MM.1S (cell line): ENCODE measurements at places on chromosomes 12 and 14.
A peak's percentile ranks its signal among the peaks of the same experiment; 100 is the strongest.

GRCh38 chr14:52059649-52060048 is 9.2 kb downstream of the NID2 start:
- DNase-seq, result no peak

GRCh38 chr14:22434901-22435550 is 154.0 kb downstream of the DAD1 start:
- no peak for DNase-seq

GRCh38 chr14:99137913-99138571 is 134.0 kb downstream of the BCL11B start:
- DNase-seq, result peak; percentile 10

- no peak for DNase-seq
These were observed 97.8 kb downstream of the HMGA2 start for GRCh38 chr12:65922077-65922476.

GRCh38 chr12:23556661-23557060 is 392.8 kb downstream of the SOX5 start:
- no peak for DNase-seq

DNA sequence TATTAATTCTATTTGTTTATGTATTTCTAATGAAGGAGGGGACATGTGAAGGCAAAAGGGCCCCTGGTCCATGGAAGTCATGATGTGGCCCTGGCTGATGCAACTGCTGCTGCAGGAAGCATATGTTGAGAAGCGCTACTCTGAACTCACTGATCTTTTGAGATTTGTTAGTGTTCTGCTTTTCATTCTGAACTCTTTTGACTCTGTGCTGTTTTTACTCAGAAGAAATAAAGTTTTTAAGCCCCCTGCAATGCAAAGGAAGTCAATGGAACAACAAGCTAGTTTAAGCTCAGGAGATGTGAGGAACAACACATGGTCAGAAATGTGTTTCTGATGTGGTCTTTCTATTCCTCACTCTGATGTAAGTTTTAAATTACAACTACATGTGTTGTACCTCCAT is 88.9 kb upstream of the BTG1 start:
- no peak for DNase-seq

DNA sequence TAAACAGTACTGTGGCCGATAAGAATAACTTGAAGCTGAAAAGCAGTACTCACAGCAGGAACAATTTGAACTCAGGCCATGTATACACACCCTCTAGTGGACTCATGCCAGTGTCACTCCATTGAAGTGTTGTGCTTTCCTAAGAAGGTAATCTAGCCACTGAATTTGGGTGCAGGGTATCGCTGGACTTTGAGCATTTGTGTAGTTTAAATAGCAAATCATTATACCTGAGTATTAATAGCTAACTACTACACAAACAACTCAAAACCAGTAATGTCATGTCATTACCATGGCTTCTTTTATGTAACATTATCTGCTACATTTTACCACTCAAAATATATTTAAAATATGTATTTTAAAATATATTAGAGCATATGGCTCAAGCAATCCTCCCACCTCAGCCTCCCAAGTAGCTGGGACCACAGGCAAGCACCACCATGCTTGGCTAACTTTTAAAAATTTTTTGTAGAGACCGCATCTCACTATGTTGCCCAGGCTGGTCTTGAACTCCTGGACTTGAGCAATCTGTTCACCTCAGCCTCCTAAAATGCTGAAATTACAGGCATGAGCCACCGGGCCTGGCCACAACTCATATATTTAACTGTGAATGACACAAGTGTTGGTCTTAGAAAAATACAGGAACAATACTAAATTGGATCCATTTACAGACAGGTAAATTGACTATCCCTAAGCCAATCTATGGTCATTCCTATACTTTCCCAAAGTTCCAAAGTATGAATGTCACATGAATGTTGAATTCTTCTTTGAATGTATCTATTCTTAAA is 25.6 kb upstream of the ARID4A start:
- DNase-seq, result no peak

DNA sequence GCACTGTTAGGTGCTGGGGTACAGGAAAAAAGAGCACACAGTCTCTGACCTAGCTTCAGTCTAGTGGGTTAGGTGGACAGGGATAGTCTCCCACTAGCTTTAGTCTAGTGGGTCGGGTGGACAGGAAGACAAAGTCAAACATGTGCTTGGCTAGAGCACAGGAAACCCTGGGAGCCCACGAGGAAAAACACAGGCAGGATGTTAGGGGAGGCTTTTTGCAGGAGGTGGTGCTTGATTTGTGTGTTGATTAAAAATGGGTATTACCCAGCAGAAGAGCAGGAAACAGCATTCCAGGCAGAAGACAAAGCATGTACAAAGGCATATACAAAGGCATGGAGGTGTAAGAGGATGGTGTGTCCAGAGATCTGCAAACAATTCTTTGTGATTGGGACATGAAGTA is 23.3 kb downstream of the SLC38A2 start:
- no peak for DNase-seq

DNA sequence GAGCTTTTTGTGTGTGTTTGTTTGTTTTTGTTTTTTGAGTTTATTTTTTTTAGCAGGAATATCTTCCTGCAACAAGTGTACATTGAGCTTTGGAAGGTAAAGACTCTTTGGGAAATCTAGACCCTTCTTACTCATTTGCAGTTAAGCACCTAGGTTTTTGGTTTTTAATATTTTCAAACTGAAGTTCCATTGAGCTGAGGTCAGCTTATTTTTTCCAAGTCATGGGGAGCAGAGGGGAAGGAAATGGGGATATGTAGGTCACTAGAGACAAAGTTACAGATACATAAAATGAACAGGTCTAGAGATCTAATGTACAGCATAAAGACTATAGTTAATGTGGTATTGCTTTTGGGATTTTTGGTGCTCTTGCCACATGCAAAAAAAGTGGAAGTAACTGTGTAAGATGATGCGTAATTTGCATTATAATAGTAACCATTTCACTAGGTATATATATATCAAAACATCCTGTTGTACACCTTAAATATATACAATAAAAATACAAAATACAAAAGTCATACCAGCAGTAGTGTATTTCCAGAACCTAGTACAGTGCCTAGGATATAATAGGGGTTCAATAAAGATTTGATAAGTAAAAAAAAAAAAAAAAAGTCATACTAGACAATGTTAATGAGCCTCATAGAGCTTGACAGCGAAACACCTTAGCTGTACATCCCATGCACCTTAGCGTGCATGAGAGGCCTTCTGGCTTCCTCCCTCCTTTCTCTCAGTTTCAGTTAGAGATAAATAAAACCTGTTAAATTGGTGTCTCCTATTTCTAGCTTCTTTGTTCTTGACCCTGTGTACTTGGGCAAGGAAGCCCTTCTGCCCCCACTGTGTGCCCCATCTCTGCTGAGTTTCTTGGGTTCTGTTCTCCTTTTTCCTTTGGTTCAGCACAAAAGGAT is 22.7 kb downstream of the CGRRF1 start:
- peak; percentile 69 for DNase-seq

GRCh38 chr12:61798778-61799177 is 461.4 kb upstream of the USP15 start:
- no peak for DNase-seq

- DNase-seq, result no peak
These were observed 34.8 kb downstream of the IRF2BPL start for GRCh38 chr14:76993752-76994151.

DNA sequence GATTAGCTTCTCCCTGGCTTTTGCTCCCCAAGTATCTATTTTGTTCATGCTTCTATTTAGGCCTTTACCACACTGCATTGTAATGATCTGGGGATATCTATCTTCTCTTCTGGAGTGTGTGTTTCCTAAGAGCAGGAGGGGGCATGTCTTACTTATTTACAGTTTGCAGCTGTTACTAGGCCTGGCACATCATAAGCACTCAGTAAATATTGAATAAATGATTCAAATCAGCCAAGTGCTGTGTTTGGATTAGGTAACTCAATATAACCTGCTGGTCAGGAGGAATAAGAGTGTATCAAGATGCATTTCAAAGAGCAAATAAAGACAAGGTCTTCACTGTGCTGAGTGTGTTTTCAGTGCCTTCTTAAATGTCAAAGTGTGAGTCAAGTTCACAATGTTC is 186.1 kb downstream of the FOXG1 start:
- no peak for DNase-seq

- no peak for DNase-seq
These were observed 60.0 kb upstream of the FBXO33 start for GRCh38 chr14:39492267-39492666.

DNA sequence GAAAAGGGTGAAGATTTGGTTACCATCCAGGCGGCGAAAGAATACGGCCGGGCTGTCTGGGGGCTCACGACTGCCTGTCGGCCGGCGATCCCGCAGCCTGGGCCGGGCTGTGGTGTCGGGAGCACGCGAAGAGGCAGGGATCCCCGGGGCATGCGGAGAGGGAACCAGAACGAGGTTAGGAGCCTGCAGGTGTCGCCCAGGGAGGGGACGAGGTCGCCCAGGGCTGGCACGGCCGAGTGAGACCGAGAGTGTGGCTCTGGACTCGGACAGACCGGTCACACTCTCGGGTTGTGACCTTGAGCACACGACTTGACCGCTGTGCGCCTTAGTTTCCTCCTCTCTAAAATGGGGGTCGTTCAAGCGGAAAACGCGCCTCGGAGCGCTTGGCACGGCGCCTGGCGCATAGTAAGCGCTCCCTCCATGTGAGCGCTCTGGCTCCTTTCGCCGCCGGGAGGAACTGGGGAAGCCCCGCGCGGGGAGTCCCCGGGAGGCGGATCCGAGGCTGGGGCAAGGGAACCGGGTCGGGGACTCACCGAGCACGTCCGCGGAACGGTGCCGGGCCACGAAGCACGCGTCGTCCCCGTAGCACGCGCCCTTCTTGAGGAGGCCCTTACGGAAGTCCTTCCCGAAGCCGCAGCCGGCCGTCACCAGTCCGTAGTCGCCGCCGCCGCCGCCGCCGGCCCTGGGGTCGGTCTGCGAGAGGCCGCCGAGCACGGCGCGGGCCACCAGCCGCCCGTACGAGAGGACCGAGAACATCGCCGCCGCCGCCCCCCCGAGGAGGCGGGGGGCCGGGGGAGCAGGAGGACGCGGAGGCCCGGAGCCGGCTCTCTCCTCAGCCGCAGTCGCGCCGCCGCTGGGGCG is 612 bp downstream of the PPTC7 start:
- peak; percentile 26 for DNase-seq

DNA sequence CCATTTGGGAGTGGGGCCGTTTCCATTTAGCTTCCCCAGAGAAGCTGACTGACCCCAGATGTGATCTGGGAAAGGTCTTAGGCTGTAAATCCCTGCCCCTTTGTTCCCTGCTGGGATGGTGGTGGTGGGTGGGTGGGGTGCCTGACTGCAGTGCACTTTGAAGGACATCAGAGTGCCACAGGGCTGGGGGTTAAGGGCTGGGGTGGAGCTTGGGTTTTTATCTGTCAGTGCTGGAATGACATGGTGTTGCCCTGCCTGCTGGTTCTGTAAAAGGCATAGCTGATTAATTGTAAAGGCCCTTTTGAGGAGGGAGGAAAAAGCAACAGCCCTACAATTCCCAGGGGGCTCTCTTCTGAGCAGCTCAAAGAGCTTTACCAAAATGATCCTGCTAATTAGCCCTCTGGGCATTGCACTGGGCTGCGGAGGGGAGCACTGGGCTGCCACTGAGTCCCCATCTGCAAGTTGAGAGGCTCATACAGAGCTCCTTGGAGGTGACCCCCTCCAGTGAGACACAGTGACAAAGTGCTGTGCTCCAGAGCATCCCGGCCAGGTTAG is 21.1 kb downstream of the PLEKHG3 start:
- DNase-seq, result no peak

GRCh38 chr12:74897425-74898211 is 312.0 kb downstream of the KCNC2 start:
- peak; percentile 27 for DNase-seq

- no peak for DNase-seq
These were observed 153.7 kb downstream of the PCNX1 start for GRCh38 chr14:71060825-71061455.

DNA sequence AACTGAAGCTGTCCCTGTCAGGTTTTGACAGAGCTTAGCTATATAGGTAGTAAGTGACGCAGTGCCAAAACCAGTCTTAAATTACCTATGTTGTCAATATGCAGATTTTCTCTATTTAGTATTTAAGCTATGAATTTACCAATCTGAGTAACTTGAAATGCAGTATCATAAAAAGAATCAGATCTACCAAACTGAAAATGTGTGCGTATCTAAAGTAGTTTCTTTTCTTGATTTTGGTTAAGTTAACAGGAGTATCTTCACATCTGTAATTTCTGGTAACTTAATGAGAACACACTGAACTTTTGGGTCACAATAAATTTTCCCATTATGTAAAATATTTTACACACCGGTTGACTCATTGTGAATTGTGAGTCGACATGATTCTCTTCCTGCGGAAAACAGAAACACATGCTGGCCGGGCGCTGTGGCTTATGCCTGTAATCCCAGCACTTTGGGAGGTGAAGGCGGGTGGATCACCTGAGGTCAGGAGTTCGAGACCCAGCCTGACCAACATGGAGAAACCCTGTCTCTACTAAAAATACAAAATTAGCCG is 45.1 kb downstream of the TRAF3 start:
- no peak for DNase-seq

- DNase-seq, result no peak
These were observed 31.6 kb upstream of the NR2C1 start for GRCh38 chr12:95104919-95105452.

GRCh38 chr12:92505254-92506231 is 197.2 kb upstream of the PLEKHG7 start:
- no peak for DNase-seq

DNA sequence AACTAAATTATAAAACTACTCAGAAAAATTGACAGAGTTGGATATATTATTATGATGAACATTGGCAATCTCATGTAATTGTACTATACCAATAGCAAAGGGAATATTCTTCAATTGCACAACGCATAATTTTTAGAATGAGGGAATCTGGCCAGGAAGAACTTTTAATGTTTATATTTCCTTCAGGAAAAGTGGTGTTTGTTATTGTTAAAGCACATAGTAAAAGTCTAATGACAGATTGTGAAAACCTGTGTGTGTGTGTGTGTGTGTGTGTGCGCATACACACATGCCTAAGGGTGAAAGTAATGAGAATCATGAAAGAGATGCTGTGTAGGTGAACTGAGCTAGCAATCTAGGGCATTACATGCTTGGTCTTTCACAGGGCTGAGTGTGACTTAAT is 877.7 kb downstream of the SLC6A15 start:
- DNase-seq, result no peak

- DNase-seq, result no peak
These were observed 11.7 kb upstream of the ANKLE2 start for GRCh38 chr12:132773077-132773955.

DNA sequence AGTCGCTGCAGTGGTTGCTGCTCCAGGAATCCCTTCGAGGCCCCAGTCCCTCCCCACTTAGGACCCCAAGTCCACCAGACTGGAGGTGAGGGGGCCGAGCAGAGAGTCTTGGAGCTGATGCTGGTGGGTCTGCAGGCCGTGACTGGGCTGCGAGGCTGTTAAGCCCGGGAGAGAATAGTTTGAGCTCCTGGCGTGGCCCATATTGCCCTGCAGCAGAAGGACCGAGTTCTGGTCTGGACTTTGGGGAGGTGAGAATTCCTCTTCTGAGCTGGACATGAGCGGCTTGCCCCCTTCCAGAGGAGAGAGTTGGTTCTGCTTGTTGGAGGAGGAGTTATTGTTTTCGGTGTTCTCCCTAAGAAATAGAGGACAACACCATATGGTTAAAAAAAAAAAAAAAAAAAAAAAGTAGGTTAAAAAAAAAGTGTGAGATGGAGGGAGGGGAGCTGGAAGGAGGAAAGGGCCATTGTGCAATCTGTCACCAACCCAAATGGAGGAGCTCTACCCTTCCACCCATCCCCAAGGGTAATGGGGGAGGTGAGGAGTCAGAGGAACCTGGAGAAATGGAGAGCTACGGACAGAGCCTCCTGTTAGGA is 3.0 kb downstream of the SIX1 start:
- DNase-seq, result no peak
